GM19239 (cell line): ENCODE measurements at places on chromosomes 2 and 18.

DNA sequence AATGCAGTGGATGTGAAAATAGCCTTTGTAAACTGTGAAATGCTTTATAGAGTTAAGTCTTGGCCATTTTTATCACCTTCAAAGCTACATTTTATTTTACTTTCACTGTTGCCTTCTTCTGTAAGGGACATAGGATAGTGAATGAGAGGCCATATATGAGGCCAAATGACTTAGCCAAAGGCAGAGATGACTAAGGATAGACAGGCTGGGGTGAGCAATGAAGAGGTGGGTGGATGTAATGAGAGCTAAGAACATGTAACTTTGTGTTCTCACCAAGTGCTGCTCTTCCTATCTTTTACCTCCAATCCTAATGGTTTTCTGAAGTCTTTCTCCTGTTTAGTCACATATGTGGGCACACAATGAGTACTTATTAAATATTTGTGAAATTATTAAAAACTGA, 101.9 kb downstream of the MBD5 start:
- no peak for DNase-seq

GRCh38 chr18:53907921-53908320, 316.5 kb downstream of the MBD2 start:
- DNase-seq, result no peak

GRCh38 chr2:196590286-196590685, 49.2 kb upstream of the CCDC150 start:
- no peak for DNase-seq

DNA sequence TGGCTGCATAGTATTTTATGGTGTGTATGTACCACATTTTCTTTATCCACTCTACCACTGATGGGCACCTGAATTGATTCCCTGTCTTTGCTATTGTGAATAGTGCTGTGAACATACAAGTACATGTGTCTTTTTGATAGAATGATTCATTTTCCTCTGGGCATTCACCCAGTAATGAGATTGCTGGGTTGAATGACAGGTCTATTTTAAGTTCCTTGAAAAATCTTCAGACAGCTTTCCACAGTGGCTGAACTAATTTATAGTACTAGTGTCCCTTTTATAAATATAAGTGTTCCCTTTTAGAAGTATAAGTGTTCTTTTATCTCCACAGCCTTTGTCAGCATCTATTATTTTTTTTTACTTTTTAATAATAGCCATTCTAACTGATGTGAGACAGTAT, 303.9 kb upstream of the EPHA4 start:
- no peak for DNase-seq
